Progenitor cell of endocrine pancreas (in vitro differentiated cells): ENCODE measurements at places on chromosomes 13 and 19. TPM values are rescaled to one million over a fixed set of nuclear protein-coding genes. Genes with fewer than 3 reads are reported as not detected.

The SLC1A6 gene
- 0.47 and 0.62 TPM in 2 replicates for total RNA-seq

The ANKRD24 gene
- total RNA-seq: 0.89 and 1.6 TPM in 2 replicates

The ETV2 gene
- 1.0 and 1.3 TPM in 2 replicates for total RNA-seq

The LRRC25 gene
- not detected in 2 replicates for total RNA-seq

The F7 gene
- 5.7 and 7.3 TPM in 2 replicates for total RNA-seq

The ZNF578 gene
- 2.8 and 3.0 TPM in 2 replicates for total RNA-seq

The ACP7 gene
- not detected in 2 replicates for total RNA-seq
